Cerebellar nuclear complex (tissue), 1 donor: ENCODE measurements at places on chromosomes 11 and 22.

GRCh38 chr22:37032535-37033460 is 13.3 kb downstream of the MPST start:
- DNase-seq: no peak

DNA sequence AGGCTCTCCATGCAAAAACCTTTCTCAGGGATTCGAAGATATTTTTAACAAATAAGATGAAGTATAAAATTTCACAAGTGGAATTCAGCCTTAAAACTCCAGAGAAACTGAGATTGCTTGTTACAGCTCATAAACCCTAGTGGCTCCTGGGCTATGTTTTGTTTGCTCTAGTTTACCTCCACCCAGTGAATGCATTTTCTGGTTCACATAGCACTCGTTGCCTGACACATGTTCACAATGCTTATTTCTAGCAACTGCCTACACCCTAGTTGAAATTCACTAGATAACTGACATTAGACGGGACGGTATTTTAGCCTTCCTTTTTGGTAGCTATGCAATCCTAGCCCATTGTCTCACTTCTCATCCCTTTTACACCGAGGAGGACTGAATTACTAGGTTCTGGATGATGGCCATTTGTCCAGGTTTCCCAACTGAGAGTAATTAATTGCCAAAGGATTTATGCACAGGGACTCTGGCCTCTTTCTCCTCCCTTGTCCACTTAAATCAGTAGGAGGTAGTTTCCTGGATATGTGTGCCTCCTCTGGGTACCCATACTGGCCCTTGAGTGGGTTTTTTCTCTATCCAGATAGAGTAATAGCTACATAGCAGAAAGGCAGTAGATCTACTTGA is 951.6 kb downstream of the DLG2 start:
- no peak for DNase-seq

GRCh38 chr11:92643827-92644226 is 325.6 kb upstream of the MTNR1B start:
- DNase-seq: no peak

GRCh38 chr22:40076702-40077645 is 82.2 kb downstream of the FAM83F start:
- DNase-seq: no peak

DNA sequence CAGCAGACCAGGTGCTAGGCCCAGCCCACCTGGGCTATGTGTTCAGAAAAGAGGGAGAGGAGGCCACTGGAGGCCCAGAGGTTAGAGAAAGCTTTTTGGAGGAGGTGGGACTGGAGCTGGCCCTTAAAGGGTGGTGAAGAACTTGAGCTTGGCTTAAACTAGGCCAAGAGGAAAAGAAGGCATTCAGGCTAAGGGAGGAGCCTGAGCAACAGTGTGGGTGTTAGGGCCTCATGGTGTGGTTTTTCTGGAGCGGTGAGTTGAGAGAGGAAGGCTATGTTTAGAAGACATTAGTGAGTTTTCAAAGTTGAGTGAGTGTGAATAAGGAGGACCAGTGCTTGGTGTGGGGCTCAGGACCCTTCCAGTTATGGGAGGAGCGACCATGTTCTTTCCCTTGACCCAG is 6.2 kb downstream of the TAF6L start:
- DNase-seq: no peak

- DNase-seq: no peak
Observed at GRCh38 chr11:1835671-1836010, 851 bp downstream of the SYT8 start.

GRCh38 chr11:126153972-126154371 is 57.5 kb downstream of the RPUSD4 start:
- DNase-seq: no peak

GRCh38 chr11:95545116-95545875 is 244.3 kb downstream of the FAM76B start:
- no peak for DNase-seq

DNA sequence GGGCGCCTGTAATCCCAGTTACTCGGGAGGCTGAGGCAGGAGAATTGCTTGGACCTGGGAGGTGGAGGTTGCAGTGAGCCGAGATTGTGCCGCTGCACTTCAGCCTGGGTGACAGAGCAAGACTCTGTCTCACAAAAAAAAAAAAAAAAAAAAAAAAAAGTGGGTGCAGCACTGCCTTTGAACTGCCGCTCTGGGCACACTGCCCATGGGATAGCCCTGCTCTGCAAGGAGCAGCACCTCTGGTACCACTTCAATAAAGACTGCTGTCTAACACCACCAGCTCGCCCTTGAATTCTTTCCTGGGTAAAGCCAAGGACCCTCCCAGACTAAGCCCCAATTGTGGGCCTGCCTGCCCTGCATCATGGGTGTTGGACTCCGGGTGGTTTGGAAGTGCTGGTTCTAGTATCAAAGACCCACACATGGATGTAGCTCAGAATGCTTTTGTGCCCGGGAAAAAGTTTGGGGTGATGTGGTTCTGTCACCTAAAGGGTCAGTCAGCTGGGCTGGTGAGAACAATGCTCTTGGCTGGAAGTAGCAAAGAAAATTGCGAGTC is 444.3 kb downstream of the TBC1D22A start:
- no peak for DNase-seq

GRCh38 chr11:45423475-45424120 is 137.5 kb upstream of the SYT13 start:
- DNase-seq: no peak

DNA sequence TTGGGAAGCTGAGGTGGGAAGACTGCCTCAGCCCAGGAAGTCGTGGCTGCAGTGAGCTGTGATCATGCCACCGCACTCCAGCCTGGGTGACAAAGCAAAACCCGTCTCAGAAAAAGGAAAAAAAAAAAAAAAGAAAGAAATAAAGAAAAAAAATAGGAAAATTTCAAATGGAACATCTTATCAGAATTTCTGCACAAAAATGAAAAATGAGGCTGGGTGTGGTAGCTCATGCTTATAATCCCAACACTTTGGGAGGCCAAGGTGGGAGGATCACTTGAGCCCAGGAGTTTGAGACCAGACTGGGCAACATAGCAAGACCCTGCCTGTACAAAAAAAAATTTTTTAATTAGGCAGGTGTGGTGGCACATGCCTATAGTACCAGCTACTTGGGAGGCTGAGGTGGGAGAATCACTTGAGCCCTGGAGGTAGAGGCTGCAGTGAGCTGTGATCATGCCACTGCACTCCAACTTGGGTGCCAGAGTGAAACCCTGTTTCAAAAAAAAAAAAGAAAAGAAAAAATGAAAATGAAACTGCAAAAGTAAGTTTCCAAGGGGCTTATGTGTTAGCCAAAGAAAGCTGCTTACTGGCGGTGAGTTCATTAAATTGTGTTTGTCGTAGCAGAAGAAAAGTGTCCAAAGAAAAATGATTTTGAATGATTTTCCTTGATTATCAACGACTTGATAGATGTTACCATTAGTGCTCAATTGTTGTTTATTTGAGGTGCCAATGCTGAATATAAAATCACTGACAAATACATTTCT is 7.5 kb upstream of the CRKL start:
- no peak for DNase-seq

DNA sequence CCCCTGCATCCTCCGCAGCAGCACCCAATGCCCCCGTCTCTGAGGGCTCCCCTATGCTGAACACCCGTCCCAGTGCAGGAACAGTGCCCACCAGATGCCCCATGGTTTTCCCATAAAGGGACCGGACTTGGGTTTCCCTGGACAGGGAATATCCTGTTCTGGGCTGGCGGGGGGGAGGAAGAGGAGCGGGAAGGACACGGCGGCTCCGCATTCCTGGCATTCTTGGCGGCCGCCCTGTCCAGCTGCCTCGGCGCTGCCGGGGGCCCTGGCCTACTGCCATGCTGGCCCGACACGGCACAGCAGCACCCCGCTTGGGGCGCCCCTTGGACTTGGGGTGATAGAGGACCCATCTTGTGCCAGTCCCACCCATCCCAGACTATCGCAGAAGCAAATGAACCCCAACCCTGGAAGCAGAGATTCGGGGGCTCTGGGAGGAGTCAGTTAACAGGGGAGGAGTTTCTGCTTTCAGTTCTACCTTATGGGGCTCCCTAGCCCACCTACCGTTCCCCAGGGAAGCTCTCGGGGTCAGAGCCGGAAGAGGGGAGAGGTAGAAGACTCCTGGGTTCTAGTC is 23.7 kb upstream of the CBX7 start:
- no peak for DNase-seq

GRCh38 chr11:44630511-44631210 is 65.2 kb downstream of the CD82 start:
- DNase-seq: no peak

GRCh38 chr11:115958089-115959000 is 454.1 kb upstream of the CADM1 start:
- no peak for DNase-seq

DNA sequence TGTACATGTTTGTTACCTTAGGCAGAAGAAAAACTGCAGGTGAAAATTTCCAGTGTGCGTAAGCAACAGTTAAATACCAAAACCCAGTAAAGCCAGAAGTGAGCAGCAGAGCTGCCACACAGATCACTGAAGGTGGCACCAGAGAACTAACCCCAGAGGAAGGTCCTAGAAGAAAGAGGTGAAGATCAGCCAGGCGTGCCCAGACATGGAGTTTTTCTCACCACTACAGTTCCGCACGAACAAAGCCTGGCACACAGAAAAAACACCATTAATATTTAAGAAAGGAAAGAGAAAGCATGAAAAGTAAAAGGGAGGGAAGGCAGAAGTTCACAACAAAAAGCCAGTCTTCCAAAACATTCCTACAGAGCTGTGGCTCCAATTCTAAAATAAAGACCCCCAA is 60.7 kb downstream of the STK33 start:
- no peak for DNase-seq

GRCh38 chr22:23047742-23048141 is 22.6 kb upstream of the GNAZ start:
- no peak for DNase-seq

DNA sequence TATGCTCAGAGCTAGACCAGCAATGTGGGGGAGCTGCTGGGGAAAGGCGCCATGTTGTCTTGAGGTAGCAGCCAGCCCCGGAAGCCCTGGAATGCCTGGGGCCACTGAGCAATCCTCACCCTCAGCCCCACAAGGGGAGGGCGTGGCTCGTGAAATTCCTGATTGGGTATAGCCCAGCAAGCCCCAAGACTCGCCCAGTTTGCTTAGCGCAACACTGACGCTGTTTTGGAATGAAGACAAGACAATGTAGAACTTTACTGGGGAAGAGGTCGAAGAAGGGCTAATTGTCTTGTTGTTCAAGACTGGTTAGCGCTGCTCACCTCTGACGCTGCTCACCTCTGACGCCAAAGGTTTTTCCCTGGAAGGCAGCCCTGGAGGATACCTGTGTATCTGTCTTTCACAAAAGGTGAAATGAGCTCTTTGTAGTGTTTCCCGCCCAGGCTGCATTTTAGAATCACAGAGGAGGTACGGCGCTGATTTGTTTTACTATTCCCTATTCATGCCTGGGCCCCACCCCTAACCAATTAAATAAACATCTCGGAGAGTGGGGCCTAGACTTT is 47.6 kb downstream of the ST3GAL4 start:
- no peak for DNase-seq

- DNase-seq: no peak
Observed at GRCh38 chr22:33883561-33883960, 36.7 kb downstream of the LARGE1 start.

DNA sequence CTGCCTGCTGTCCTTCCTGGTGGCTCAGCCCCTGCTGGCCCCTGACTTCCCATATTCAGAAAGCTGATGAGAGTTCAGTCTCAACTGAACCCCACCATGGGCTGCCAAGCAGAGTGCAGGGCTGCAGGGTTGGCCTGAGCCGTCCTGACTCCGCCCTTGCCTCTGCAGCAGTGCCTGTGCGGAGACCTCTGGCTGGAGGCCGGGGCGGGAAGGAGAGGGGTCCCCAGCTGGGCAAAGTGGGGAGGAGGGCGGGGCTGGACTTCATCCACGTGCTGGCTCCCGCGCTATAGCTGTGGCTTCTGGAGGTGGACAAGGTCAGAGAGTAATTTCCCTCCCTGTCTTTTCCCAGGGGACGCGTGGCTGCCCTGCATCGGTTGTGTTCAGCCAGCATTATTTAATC is 13.6 kb downstream of the GLB1L3 start:
- DNase-seq: no peak

DNA sequence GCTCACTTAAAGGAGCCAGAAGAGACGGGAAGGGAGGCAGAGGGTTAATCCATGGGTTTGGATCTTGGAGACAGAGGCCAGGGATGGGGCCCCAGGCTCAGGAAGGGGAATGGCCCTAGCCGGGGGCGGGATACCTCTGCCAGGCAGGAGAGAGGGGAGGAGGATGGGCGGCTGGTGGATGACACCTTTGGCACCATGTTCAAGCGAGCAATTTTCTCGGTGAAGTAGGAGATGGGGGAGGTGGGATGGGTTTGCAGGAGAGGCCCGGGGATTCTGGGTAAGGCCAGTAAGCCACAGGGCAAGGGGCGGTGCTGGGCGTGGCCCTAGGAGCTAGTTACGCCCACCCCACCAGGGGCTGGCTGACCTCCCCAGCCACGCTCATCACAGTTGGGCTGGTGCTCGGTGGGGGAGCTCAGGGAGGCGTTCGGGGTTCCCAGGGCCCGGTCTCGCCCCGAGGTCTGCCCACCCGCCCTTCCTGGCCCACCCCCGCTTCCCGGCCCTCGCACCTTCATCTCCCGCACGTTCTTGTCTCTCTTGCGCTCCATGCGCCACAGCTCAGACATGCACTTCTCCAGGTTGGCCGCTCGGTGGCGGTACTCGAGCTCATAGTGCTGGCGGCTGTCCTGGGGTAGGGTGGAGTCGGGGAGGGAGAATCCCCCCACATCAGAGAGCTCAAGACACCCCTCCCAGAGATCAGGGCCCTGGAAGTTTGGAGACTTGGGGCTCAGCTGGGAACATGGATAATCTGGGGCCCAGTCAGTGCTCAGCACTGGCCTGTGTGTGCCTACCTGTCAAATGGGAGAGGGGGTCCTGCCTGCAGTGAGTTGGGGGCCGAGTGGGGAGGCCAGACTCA is 12.7 kb downstream of the BAIAP2L2 start:
- DNase-seq: no peak

GRCh38 chr22:39739338-39740027 is 154.1 kb downstream of the ENTHD1 start:
- no peak for DNase-seq

- no peak for DNase-seq
Observed at GRCh38 chr11:11894486-11894885, 52.7 kb downstream of the USP47 start.

DNA sequence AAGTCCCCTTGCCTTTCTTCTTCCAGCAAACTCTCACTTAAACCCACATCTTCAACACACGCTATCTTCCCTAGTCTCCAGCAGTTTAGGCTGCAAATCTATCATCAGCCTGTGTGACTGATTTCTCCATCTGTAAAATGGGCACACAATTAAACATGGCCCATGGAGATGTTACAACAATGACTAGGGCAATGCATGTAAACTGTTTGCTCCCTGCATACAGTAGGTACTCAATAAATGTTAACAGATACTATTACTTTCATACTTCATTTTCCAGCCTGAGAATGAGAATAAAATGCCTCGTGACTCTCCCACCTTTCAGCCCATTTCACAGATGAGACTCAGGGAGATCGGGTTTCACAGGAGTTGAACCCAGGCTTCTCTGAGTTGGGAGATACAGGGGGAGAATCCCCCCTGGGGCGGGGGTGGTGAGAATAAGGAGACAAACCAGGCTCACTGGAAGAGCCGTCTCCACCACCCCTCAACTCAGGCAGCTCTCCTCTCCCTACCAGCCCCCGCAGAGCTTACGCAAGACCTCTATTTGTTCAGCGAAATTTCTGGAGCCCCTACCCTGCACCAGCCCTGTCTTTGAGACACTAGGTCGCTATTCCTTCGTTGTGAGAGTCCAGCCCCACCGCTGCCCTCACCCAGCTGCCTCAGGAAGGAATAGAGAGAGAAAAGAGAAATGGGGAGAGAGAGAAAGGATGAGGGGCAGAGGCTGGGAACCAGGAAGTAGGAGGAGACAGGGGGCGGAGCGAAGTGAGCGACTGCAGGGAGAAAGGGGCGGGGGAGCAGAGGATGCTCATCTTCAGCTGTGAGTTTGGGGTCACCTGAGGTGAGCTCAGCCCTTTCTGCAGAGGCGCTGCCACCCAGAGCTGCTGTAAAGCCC is 42.1 kb upstream of the KLHL35 start:
- DNase-seq: no peak
